SJSA1 (cell line): ENCODE measurements at places on chromosomes 5 and 9. TPM values are rescaled to one million over a fixed set of nuclear protein-coding genes. Genes with fewer than 3 reads are reported as not detected.

The MARCOL gene
- not detected in 2 replicates for total RNA-seq

The FBXL17 gene
- 8.6 and 11.5 TPM in 2 replicates for total RNA-seq

The SLC36A2 gene
- not detected in 2 replicates for total RNA-seq

The IL31RA gene
- 6.8 and 8.9 TPM in 2 replicates for total RNA-seq

The SHOC1 gene
- not detected in 2 replicates for total RNA-seq

The FOXD4L6 gene
- not detected in 2 replicates for total RNA-seq

The KIF4B gene
- not detected in 2 replicates for total RNA-seq

The PIP5KL1 gene
- total RNA-seq: 1.6 and 18.4 TPM in 2 replicates

The SPATA31D4 gene
- total RNA-seq: not detected in 2 replicates

The UBE2QL1 gene
- total RNA-seq: not detected in 2 replicates

The NCS1 gene
- 31.5 and 44.6 TPM in 2 replicates for total RNA-seq

The INSL4 gene
- 0.81 TPM in 1 of 2 replicates, not detected in the other for total RNA-seq

The RNF208 gene
- not detected in 2 replicates for total RNA-seq

The IFNA2 gene
- not detected in 2 replicates for total RNA-seq

The IL3 gene
- not detected in 2 replicates for total RNA-seq

The C1QTNF3 gene
- total RNA-seq: 0.24 TPM in 1 of 2 replicates, not detected in the other

The ST8SIA4 gene
- not detected in 2 replicates for total RNA-seq

The PDLIM4 gene
- total RNA-seq: 52.2 and 94.1 TPM in 2 replicates

The TXNDC8 gene
- total RNA-seq: not detected in 2 replicates

The C5orf58 gene
- total RNA-seq: not detected in 2 replicates

The ROPN1L gene
- total RNA-seq: 2.9 and 3.0 TPM in 2 replicates

The GARNL3 gene
- 0.22 and 2.0 TPM in 2 replicates for total RNA-seq

The SYK gene
- not detected in 2 replicates for total RNA-seq

The PCDHA7 gene
- total RNA-seq: 0.03 TPM in 1 of 2 replicates, not detected in the other

The RLN2 gene
- not detected in 2 replicates for total RNA-seq

The C1QTNF2 gene
- 5.7 and 6.7 TPM in 2 replicates for total RNA-seq

The PCDHGB6 gene
- 1.2 and 1.3 TPM in 2 replicates for total RNA-seq

The FIBCD1 gene
- 0.08 TPM in 1 of 2 replicates, not detected in the other for total RNA-seq

The THBS4 gene
- 0.42 and 2.0 TPM in 2 replicates for total RNA-seq

The CCL27 gene
- total RNA-seq: not detected in 2 replicates

The SPATA31C1 gene
- total RNA-seq: not detected in 2 replicates

The DYNC2I2 gene
- total RNA-seq: 79.8 and 85.3 TPM in 2 replicates

The PRR16 gene
- 10.3 and 16.0 TPM in 2 replicates for total RNA-seq
